ENCODE measurements at places on chromosomes 7 and 10.

DNA sequence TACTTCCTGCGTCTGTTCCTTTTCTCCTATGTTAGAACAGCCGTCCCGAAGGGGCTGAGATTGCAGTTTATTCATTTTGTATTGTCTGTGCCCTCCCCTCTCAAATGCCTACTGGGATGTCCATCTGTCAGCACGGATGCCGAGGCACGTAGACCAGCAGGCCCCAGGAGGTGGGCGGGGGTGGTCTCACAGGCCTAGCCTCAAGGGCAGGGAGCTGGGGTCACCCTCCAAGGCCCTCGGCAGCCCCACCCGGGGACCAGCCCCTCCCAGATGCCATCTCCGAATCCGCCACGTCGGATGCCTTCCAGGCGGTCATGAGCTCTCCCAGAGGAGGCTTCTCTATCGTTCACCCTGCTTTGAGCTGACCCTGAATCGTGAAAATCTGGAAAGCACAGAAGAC, 59.7 kb downstream of the ELFN1 start:
- no peak for DNase-seq

GRCh38 chr7:52254396-52255010, 780.9 kb upstream of the POM121L12 start:
- no peak for DNase-seq

DNA sequence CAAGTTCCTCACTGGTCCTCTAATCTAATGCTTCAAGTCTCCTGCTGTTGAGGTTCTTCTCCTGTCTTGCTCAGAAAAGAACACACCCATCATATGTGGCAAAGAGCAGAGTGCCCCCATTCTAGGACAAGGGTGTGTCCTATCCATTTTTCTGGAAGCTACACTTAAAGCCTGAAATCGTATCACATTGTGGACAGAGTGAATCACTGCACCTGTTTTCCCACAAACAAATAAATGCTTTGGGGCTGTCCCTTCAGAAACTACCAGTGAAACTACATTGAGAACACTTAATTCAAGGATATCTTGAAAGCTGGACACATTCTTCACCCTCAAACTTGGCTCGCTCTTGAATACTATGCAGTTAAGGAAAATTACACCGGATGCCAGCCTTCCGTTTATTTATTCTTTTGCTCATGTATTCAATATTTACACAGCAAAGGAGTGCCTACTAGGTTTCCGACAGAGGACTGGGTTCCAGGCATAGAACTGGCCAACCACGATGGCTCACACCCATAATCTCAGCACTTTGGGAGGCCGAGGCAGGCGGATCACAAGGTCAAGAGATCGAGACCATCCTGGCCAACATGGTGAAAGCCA, 473.0 kb downstream of the GALNT17 start:
- no peak for DNase-seq

DNA sequence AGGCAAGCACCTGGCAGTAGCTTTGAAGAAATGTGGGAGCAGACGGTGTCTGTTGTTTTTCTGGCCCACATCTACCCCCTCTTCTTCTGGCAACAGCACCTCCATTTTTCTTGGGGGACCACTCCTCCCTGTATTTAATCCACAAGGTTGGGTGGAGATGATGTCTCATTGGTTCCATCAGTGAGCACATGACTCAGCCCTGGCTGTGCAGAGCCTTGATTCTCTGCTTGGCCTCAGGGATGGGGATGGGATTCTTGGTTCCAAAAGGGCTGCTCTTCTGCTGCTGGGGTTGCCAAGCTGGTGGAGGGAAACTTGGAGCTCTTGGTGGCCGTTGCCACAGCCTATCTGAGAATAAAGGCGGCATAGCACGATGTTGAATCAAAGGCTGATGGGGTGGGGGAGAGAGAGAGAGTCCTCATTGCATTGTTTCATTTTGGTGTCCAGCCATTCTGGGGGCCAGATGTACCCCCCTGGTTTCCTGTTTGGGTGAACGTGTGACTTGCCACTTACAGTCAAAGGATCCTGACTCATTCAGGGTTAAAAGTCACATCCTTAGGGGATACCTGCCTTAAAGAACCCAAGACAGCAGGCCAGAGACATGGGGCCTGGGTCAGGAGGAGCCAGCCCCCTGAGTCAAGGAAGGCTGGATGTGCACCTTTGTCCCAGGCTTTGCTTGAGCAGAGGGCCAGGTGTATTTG, 25.9 kb downstream of the GRK5 start:
- DNase-seq = no peak

DNA sequence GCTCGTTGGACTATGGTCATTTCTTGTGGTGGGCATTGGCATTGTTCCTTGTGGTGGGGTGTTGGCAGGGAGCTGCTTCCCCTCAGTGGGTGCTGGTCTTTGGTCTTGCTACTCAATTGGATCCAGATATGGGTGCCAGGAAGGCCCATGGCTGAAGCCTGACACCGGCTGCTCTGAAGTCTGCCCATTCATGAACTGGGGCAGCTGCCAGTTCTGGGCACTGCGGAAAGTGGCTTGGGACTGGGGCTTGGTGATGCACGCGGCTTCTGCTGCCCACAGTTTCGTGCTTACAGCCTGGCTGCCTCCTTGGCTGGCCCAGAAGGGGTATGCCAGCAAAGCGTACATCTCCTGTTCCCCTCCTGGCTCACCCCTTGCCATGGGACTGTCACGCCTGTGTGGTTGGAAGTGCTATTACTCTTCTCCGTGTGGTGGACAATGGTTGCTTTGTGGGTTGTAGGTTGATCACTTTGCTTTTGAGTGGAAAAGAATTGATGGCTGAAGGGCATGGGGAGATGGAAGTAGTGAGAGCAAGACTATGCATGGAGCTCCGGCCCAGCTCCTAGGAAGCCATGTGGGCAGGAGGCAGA, 54.7 kb downstream of the ADAMTS14 start:
- no peak for DNase-seq

- no peak for DNase-seq
Measured at GRCh38 chr10:13922586-13922985, 335.8 kb downstream of the PRPF18 start.
